ENCODE measurements at places on chromosomes 2 and 18. TPM values are rescaled to one million over a fixed set of nuclear protein-coding genes. Genes with fewer than 3 reads are reported as not detected.

DNA sequence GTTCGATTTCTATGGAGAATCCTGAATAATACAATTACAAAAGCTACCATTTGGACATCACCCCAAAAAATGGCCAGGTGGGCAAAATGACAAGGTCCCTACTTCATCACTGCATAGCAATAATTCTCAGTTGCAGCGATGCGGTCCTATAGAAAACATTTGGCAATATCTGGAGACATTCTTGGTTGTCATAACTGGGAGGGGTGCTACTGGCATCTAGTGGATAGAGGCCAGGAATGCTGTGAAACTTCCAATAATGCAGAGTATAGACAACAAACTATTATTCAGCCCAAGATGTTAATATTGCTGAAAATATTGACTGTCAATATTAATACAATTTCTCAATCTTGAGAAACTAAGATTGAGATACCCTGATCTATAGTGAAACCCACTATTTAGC lies 637.8 kb upstream of the PKDCC start:
- DNase-seq = no peak

DNA sequence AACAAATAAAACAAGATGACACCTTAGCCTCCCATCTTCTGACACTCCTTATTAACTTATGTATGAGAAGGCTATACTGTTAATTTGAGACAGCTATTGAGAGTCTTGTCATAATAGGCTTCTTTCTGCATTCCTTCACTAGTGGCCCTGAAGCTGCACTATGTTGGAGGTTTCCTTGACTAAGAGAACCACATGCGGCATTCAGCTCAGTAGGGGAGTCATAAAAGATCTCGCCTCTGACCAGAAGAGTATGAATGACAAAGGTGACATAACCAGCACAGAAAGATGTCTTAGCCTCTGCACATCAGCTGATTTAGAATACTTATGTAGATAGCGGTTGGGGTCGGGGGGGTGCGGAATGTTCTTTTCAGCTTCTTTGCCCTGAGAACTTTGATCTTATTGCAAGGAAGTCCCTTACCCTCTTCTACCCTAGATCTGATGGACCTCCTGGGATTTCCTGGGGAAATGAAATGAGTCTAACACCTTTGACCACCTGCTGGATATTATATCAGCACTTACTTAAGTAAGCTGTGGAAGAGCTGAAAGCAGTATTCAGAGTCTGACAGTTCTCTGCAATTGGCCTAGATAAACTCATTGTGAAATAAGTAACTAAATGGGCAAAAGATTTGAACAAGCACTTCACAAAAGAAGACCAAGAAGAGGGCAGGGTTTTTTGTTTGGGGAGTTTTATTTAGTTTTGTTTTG lies 24.2 kb downstream of the RBM45 start:
- DNase-seq = no peak

GRCh38 chr2:176189681-176190641 lies 1.5 kb downstream of the HOXD1 start:
- DNase-seq = no peak

DNA sequence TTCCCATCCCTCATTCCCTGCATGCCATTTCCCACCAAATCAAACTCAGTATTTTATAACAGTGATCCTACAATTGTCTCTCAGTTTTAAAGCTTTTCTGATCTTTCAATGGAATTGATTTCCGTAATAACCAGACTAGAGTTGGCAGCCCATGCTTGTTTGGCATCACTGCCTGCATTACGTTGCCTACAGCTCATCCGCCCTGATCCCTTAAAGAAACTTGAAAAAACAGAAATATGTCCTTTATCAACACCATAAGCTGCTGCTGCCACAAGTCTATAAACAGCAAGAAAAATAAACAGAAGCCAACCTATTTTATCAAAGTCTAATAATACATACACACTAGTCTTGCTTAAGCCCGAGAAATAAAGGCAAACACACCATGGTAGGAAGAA lies 331.0 kb downstream of the METTL4 start:
- DNase-seq = no peak

The CYRIA gene
- total RNA-seq = 0.80 TPM

All from Daoy (cell line).